Activated B cell treated with CpG ODN at 0.5 μM for 24 hours (primary cell): ENCODE measurements at places on chromosomes 11 and 22. TPM values are rescaled to one million over a fixed set of nuclear protein-coding genes. Genes with fewer than 3 reads are reported as not detected.

The CLMP gene
- not detected in 2 replicates for total RNA-seq

The TSPAN18 gene
- 2.8 and 3.0 TPM in 2 replicates for total RNA-seq

The CRYAB gene
- not detected in 2 replicates for total RNA-seq

The WT1 gene
- total RNA-seq: not detected in 2 replicates

The CHST1 gene
- not detected in 2 replicates for total RNA-seq

The VSTM5 gene
- total RNA-seq: not detected in 2 replicates

The FOLR1 gene
- total RNA-seq: not detected in 2 replicates

GRCh38 chr11:95991545-95991944 lies 67.6 kb upstream of the MTMR2 start:
- DNase-seq: no peak

- no peak for DNase-seq
Observed at GRCh38 chr11:72441752-72442207, 7.4 kb upstream of the CLPB start.

DNA sequence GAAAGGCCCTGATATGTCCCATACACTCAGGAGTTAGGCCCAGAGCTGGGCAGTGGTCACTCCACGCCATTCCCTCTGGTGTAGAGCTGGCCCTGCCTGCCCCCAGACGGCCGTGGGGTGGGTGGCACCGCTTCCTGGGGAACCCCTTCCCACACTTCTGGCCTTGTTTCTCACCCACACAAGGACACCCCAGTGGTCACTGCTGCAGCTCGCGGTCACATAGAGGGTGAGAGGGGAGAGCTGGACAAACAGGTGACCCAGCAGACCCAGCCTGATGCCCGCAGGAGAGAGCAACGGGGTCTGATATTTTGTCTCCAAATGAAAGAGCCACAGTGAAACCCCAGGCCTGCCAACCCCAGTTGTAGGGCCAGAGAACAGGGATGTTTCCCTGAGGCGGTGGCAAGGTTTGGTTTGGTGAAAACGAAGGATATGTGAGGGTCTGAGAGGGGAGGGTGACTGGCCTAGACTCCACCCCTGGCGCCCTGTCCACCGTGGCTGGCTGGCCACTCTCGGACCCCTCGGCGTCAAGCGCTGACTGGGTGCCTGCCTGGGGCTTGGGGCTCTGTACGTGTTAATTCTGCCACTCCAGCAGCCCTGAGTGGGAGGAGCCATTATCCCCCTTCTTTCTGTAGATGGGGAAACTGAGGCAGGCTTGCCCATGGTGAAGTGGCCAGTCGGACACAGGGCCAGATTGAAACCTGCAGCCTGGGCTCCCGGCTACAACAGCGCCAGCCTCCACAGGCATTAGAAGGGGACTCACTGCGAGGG lies 71.0 kb upstream of the PPARA start:
- DNase-seq: no peak

- no peak for DNase-seq
Observed at GRCh38 chr11:1707751-1708150, 10.8 kb downstream of the KRTAP5-6 start.

DNA sequence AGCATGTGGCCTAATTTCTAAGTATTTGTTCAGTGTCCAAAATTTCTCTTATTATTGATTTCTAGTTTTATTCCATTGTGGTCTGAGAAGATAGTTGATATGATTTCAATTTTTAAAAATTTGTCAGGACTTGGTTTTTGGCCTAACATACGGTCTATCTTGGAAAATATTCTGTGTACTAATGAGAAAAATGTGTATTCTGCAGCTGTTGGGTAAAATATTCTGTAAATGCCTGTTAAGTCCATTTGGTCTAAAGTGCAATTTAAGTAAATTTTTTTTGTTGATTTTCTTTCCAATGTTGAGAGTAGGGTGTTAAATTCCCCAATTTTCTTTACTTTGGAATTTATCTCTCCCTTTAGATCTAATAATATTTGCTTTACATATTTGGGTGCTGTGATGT lies 78.3 kb downstream of the TECTA start:
- DNase-seq: no peak

- no peak for DNase-seq
Observed at GRCh38 chr11:132131047-132131446, 760.6 kb downstream of the NTM start.

DNA sequence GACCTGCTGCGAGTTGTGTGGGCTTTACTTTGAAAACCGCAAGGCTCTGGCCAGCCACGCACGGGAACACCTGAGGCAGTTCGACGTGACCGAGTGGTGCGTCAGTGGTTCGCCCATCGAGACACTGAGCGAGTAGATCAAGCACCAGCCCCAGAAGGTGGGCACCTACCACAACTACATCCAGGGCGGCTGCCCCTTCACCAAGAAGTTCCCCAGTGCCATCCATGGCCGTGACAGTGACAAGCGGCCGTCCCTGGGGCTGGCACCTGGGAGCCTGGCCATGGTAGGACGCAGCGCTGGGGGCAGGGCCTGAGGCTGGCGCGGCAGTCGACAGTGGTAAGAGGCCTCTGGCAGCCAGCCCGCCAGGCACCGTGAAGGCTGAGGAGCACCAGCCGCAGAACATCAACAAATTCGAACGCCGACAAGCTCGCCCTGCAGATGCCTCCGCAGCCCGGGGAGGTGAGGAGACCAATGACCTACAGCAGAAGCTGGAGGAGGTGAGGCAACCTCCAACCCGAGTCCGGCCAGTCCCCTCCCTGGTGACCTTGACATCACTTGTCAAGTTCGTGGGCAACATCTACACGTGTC lies 545.2 kb upstream of the CCDC179 start:
- DNase-seq: no peak

DNA sequence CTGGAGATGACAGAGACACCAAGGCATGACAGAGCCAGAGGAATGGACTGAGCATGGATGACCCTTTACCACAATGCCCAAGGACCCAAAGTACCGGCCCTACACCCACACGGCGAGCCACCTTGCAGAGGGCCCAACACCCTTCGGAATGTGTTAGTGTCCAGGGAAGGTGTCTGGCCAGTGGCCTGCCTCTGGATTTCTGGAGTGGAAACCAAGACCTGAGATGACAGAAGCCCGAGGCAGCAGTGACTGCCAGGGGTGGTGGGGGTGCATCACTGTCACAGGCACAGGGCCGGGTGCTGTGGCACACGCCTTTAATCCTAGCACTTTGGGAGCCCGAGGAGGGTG lies 28.7 kb downstream of the PDGFB start:
- DNase-seq: no peak

DNA sequence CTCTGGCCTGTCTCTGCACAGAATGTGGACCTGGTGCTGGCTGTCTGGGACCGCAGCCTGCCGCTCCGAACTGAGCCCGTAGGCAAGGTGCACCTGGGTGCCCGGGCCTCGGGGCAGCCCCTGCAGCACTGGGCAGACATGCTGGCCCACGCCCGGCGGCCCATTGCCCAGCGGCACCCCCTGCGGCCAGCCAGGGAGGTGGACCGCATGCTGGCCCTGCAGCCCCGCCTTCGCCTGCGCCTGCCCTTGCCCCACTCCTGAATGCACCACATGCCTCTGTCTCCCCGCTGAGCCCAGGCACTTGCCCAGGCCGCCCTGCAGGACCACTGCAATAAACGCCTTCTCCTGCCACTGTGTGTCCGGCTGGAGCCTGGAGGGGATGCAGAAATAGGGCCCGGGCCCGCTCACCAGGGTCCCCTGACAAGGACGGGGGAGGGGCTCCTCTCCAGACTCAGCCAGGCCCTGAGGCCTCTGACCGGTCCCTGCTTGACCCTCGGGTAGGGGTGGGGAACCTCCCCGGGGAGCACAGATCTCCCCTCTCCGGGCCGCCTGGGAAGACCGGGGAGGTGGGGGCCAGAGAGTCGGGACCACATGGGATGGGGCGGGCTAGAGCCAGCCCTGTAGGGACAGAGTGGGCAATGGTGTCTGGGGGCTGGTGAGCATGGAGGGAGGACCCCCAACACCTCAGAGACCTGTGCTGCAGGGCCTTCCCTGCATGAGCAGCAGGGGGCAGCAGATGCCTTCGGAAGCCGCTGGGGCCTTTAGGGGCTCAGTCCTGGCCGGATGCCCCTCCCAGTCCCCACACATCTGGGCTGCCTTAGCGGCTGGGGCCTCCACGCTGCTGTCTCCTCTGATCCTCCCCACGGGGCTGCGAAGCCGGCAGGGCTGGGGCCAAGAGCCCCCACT lies 1.4 kb upstream of the TNNI2 start:
- DNase-seq: peak; percentile 76

DNA sequence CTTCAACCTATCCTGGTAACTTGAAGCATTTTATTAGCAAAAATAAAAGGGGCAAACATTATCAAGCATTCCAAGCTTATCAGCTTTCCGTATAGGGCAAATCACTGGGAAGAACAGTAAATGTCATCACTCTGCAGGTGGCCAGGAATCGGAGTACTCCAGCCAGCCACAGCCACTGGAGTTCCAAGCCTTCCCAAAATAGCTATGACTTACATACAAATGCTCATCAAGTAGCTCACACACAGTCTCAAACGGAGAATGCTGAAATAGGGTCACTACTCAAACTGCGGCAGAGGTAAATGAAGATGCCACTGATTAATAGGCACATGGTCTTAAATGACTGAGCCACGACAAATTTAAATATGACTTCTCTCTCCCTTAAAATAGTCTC lies 2.1 kb downstream of the USP28 start:
- DNase-seq: no peak

GRCh38 chr11:65225279-65226102 lies 36.3 kb upstream of the POLA2 start:
- peak; percentile 49 for DNase-seq

GRCh38 chr11:8266246-8267241 lies 2.9 kb upstream of the LMO1 start:
- no peak for DNase-seq

GRCh38 chr11:71463331-71464211 lies 10.6 kb downstream of the NADSYN1 start:
- no peak for DNase-seq

- DNase-seq: no peak
Observed at GRCh38 chr11:107962181-107962580, 33.9 kb downstream of the RAB39A start.

GRCh38 chr22:44402196-44403111 lies 89.7 kb upstream of the SHISAL1 start:
- DNase-seq: no peak

GRCh38 chr11:35041070-35041554 lies 97.9 kb upstream of the CD44 start:
- no peak for DNase-seq

DNA sequence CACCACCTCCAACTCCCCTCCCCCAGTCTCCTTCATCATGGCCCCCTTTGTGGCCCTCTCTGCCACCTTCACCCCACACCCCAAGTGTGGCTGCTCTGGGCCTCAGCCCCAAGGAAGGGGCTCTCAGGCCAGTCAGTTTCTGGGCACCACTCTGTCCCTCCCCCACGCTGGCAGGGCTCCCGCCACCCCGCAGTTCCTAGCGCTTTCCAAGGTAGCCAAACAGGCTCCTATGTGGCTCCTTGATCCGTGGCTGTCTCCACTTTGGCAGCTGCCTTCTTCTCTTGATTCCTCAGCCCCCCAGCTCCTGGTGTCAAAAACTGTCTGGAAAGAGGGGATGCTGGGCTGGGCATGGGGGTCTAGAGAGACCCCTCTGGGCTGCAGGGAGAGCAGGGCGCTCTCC lies 10.4 kb upstream of the CACNA1I start:
- no peak for DNase-seq
